ENCODE measurements at places on chromosomes 1 and 21.

DNA sequence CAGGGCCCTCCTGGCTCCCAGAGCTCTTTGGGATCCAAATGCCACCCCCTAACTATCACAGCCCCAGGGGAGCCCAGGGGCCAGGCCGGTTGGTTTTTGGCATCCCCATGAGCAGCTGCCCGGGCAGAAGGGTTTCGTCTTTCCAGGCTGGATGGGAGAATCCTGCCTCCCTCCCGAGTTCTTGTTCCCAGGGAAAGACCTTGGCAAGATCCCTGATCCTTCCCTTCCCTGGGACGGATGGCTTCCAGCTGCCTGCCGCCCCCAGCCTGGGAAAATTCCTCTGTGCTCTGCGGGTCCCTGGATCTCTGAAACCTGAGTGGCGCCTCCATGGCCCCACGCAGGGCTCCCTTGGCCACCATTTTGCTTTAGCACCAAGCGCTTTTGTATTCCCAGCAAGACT is 55.6 kb downstream of the TAS1R2 start:
- DNase-seq = no peak

DNA sequence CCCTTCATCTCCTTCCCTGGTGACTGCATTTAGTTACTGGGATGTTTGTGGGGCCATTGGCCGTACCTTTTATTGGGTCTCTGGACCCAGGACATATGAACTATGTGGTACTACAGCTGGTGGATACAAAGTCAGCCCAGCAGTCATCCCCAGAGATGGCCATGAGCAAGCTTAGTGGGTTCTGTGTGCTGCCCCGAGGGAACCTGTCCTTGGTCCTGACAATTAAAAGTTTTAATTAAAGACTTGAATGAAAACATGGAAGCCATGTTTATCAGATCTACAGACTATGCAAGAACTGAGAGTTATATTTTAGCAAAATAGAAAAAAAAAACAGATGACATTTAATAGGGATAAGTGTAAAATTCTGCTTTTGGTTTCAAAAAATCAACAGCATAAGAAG is 2.8 kb upstream of the NES start:
- no peak for DNase-seq

- no peak for DNase-seq
Measured at GRCh38 chr1:96340686-96341085, 380.9 kb upstream of the PTBP2 start.

DNA sequence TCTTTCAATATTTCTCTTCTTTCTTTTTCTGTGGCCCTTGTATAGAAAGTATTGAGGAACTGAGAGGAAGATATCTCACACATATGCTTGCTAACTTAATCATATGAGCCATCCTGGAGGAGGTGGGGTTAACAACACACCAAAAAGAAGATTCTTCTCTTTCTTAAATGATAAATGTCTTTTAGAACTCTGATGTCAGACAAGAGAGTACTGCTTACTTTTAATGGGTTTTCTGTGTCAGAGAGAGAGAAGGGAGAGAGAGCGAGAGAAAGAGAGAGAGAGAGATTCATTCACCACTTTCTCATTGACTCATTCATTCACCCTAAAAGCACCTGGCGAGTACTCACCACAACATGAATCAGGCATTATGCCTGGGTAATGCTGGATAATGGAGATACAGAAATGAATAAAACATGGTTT is 250.3 kb upstream of the SGIP1 start:
- no peak for DNase-seq

- no peak for DNase-seq
Measured at GRCh38 chr1:61448914-61449313, 276.0 kb downstream of the TM2D1 start.

DNA sequence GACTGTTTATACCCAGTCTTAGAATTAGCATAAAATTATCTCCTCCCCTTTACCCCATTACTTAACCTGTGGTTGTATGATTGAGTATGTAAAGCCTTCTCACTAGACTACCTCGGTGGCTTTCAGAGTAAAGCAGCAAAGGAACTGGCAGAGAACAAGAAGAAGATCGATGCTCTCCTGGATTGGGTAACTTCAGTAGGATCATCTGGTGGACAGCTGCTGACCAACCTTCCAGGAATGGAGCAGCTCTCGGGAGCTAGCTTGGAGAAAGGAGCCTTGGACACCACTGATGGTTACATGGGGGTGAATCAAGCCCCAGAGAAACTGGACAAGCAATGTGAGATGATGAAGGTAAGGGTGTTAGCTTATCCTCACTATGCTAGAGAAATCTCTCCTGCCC is 138.6 kb upstream of the BMP8A start:
- no peak for DNase-seq

GRCh38 chr1:239718997-239719628 is 332.7 kb downstream of the CHRM3 start:
- no peak for DNase-seq
